Stimulated activated CD8-positive, alpha-beta memory T cell treated with anti-CD3 and anti-CD28 coated beads, Interleukin-2, amount 100 ng/mL, for 1 hour (primary cell): ENCODE measurements at places on chromosomes 1 and 21.

- no peak for DNase-seq
Measured at GRCh38 chr1:27314169-27314568, 7.8 kb upstream of the TMEM222 start.

DNA sequence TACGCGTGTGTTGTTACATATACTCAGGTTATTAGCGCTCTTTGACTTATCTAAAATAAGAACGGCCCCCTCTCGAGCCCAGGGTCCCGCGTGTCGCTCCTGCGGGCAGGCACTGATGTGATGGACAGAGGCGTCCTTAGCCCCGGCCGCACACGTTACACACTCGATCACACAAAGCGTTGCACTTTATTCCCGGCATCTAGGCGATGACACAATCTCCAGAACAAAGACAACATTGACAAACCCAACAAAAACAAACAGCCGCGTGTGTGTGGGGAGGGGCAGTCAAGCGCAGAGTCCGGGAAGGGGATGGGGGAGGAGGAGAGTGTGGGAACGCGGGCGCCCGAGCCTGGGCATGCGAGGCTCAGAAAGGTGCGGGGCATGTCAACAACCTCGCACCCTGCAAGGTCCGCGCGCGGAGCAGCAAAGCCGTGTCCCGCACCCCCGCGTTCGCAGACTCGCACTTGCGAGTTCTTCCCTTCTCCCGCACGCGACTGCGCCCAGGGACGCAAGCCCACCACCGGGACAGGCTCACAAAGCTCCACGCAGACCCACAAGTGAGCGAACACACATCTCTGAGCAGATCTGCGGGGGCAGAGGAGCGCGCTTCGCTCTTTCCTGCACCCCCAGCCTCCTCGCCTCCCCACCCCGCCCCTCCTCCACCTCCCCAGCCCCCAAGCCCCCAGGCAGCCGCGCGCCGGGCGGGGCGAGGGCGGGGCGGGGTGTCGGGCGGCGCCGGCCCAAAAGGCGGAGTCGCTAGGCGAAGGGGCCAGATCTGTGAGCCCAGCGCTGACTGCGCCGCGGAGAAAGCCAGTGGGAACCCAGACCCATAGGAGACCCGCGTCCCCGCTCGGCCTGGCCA is at the start of gene EFNA1:
Gene EFNA1 (plus strand): TSS at position 772 of the 862 bp plus-strand sequence. CDS start 102 bp downstream, outside the sequence.
- no peak for DNase-seq

GRCh38 chr1:83889707-83890106 is 109.2 kb downstream of the TTLL7 start:
- DNase-seq = no peak

GRCh38 chr1:157399984-157400382 is 152.3 kb downstream of the FCRL5 start:
- DNase-seq = no peak

- DNase-seq = no peak
Measured at GRCh38 chr1:102799496-102799895, 308.8 kb downstream of the COL11A1 start.

DNA sequence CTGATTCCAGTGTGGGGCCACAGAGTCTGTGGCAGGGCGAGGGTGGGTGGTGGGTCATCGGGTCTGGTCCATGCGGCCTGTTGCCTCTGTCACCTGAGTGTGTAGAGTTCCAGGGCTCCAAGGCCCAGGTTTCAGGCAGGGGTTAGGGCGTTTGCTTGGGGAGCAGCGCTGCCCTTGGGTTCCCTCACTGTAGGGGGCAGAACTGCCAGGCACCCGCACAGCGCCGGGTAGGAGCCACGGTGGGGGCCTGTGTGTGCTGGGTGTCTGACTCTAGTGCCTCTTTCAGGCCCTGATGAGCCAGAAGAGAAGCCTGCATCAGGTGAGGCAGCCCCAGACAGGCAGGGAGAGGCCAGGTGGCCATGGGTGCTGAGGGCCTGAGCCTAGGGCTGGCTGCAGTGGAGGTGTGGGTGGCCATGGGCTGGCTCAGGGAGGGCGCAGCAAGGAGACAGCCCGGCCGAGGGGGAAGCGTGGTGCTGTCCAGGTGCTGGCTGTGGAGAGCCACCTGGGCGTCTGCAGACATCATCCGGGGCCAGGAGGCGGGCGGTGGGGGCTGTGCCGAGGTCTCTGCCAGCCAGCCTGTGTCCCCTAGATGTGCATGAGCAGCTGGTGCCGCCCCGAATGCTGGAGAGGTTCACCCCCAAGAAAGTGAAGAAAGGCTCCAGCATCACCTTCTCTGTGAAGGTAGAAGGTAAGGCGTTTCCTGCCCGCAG is 72.3 kb downstream of the TRIM11 start:
- no peak for DNase-seq

DNA sequence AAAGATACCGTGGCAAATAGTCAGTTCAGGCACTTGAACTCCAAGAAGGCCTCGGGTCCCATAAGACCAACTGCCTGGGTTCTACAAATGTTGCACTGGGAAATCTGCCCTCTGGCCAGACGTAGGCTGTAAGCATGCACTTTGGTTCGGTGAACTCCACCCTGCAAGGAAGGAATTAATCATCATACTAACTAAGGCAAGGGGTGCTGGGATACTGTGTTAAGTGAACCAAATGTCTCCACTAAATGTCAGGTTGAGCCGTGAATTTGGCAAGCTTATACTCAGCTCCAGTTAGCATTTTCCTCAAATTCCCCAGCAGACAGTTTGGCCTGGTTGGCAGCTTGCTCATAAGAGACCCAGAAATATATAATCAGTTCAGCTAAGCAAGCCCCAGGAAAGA is 385.9 kb downstream of the GPATCH2 start:
- no peak for DNase-seq

DNA sequence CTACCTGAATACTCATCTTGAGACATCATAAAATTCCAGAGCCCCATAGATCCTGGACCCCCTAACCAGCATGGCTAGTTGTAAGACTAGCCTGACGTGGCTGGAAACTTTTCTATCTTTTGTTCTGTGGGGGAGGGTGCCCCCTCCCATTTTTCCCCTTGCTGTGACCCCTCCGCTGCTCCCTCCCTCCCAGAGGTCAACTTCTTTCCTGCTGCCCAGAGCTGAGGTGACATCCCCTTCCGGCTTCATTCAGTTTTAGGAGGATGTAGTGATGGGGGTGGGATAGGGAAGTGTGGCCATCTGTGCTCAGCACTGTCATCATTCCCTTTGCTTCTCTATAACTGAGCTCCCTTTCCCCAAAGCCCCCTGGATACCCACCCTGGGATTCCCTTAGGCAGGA is 4.4 kb upstream of the SLC41A1 start:
- DNase-seq = no peak

DNA sequence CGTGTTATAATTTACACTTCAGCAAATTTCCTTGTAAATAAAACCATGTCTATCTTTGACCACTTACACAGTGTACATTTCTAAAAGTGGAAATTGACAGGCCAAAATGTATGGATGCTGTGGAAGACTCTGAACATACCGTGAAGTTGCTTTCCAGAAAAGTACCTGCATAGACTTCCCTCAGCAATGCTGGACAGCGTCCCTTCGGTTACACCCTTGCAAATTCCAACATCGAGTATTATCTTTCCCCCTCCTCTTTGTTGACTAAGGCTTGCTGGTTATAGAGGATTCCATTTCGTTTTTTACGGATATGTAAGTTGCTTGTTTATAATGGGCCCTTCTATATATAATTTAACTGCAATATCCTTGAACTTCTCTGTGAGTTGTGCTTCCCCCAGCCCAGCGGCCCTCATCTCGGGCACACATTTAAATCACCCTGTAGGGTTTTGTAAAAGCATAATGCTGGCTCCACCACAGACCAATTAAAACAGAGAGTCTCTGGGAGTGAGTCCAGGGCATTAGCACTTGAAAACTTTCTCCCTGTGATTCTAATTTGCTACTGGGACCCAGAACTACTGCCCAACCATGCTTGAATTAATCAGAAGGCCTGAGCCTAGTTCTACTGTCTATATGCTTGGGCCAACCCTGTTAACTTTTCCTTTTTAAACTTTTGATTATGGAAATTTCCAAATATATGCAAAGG is 230.3 kb downstream of the GRIK3 start:
- DNase-seq = no peak

- DNase-seq = no peak
Measured at GRCh38 chr1:225412321-225412720, 15.5 kb downstream of the LBR start.

DNA sequence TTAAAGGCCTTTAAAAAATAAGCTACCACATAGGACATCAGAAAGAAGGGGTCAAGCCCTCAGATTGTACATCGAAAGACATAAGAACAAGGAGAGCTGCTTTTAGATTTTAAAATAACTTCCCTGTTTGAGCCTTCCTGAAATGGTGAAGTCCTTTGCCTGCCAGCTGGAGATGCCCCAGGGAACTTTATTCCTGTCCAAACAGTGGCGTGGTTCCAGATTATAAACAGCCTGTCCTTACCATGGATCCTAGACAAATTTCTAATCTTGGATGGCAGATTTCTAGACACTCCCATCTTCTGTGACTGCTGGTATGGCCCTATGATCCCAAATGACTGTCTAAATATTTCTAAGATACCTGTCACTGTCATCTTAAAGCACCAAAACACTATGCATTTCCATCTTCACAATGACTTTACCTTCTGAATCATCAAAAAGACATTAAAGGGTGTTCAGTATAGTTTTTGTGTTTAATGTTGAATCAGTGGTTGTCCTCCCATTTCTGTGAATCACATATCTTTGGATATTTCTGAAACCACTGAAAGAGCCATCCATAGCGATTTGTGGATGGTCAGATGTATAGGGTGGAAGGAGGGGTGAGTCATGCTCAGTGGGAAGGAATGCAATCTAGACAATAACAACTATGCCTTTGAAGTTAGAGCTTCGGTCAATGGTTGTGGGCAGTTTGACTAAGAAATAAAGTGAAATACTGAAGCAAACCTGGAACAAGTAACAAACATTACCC is 23.2 kb downstream of the ILDR2 start:
- DNase-seq = no peak

GRCh38 chr1:25128121-25128621 is 104.1 kb downstream of the SYF2 start:
- DNase-seq = no peak
